CD14-positive monocyte (primary cell): ENCODE measurements at places on chromosomes 7 and 10.

GRCh38 chr7:115840702-115841101 lies 189.9 kb downstream of the TFEC start:
- no peak for DNase-seq

- no peak for DNase-seq
Observed at GRCh38 chr10:50740293-50740648, 535 bp downstream of the ASAH2B start.

GRCh38 chr7:158560386-158560785 lies 27.2 kb downstream of the PTPRN2 start:
- DNase-seq = no peak

DNA sequence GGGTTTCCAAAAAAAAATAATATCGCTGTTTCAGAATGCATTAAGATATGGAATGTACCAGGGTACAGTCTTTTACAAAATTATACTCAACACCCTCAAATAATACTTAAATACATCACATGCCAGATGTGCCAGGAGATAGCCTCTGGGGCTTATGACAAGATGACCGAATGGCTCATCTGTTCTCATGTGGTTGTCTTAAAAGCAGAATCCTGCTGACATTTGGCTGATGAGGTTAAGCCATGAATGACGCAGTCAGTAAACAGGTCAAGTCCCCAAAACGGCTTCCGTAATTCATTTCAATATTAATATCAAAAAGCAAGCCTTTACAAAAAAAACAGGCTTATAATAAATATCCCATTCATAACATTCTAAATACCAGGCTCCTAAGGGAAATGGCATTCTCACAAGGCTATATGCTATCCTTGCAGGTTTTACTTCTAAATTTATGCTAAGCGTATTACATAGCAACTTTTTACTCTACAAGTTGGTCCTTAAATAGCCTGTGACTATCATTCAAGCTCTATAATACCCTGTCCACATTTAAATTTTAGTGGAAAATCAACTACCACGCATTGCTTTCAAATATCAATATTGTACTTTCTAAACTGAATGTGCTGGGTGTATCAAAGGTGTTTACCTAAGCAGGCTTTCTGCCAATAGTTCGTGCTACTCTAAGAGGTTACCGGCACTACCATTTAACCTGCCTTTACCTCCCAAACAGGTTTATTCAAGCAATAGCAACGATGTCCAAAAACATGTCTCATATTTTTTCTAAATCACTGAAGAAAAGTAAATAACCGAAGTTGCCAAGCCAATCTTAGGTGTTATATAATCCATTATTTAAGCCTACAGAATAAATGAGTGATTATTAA lies 15.6 kb downstream of the SMURF1 start:
- DNase-seq = no peak

GRCh38 chr7:75662579-75663301 lies 76.0 kb downstream of the HIP1 start:
- DNase-seq = no peak

DNA sequence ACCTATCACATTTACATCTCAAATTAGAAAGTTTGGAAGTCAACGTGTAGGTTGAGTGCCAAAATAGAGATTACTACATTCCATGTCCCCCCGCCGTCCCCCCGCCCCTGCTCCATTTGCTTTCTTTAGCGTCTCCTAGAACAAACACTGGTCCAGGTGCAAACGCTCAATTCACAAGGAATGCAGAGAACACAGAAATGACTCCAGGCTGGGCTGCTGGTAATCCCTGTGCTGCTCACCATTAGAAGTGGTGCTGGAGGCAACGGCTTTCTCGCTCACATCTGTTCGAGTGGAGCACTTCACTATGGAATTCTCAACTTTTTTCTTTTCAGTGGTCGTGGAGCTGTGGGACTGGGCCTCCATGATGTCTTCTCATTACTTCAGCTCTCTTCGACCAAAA lies 14.1 kb downstream of the GLI3 start:
- no peak for DNase-seq

GRCh38 chr10:116800286-116800929 lies 48.9 kb upstream of the ENO4 start:
- no peak for DNase-seq

DNA sequence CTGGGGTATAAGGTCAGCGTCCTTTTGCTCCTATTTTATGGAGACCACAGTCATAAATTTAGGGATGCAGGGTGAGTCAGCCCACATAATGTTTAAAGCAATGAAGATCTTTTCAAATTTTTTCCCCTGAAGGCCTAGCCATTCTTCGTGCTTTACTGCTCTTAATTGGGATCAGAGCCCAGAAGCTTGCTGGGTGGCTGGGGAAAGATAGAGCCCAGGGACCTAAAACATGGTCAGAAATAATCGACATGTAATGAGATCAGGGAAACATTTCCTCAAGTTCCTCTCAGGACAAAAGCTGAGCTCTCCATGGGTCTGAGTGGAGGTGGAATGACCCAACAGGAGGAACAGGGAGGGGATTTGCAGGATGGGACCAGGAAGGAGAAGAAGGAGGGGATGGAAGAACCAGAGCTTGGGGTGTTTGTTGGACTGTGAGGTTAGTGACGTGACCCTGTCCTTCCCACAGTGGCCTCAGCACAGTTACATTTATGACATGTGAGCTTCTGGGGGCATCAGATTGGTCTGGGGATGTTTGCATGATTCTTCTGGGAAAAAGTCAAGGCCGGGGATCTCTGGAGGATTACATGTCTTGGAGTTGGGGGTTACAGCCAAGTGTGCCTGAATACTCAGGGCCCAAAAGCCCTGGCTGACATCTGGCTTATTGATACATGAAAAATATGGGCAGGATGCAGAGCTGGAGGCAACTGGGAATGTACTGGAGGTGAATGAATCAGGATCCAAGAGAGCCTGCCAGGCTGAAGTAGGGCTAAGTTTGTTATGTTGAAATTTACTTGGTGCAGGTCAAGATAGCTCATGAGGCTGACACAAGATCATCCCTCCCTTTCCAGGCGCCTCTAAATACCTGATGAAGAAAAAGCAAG lies 477.9 kb downstream of the RPS24 start:
- no peak for DNase-seq

GRCh38 chr7:408751-409311 lies 110.8 kb downstream of the PDGFA start:
- DNase-seq = no peak

DNA sequence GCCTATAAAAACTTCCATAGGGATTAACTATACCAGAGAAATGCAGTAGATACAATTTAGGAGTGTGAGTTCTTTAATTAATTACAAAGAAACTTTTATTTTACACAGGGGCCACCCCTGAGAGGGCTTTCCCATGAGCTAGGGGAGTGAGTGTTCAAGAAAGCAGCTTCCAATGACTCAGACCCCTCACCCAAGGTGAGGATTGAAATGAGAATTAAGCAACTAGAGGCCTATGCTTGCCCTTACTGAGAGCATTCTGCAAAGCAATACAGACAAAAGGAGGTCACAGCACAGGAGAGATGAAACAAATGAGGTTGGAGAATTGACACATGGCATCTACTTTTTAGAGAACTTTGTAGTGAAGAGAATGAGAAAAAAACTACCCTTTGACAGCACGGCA lies 301.8 kb downstream of the WDR11 start:
- no peak for DNase-seq

GRCh38 chr7:3914051-3914775 lies 613.2 kb downstream of the SDK1 start:
- DNase-seq = peak; percentile 20

- no peak for DNase-seq
Observed at GRCh38 chr7:151218170-151218569, 7.9 kb upstream of the H2BK1 start.

DNA sequence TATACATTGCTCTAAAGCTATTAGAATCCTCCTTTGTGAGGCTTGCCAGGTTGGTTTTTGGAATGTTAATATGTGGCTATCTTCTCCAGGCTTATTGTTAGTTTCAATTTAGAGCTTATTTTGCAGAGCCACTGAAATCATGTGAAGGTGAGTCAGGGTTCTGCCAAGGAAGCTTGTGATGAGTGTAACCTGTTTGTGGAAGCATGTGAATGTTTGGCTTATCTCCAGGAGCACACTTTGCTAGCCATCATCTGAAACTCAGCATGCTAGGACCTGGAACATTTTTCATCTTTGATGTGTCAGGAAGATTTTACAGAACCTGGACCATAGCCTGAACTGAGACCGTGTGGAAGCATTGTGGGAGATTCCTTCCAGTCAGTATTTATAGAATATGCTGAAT lies 197.3 kb downstream of the PPP1R9A start:
- DNase-seq = no peak

DNA sequence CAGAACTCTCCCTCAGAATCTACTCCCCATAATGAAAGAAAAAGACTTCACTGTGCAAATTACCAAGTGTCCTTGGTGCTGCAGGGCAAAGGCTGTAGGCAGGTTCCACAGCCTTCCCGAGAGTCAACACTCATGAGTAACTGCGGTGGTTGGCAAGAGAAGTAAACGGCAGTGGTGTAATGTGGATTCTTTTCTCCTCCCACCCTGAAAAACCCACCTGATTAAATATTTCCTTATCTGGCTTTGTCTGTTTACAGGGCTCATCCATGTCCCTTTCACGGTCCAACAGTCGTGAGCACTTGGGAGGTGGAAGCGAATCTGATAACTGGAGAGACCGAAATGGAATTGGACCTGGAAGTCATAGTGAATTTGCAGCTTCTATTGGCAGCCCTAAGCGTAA lies 300.9 kb downstream of the BICC1 start:
- DNase-seq = no peak

- no peak for DNase-seq
Observed at GRCh38 chr7:45898222-45898621, 9.9 kb downstream of the IGFBP1 start.

DNA sequence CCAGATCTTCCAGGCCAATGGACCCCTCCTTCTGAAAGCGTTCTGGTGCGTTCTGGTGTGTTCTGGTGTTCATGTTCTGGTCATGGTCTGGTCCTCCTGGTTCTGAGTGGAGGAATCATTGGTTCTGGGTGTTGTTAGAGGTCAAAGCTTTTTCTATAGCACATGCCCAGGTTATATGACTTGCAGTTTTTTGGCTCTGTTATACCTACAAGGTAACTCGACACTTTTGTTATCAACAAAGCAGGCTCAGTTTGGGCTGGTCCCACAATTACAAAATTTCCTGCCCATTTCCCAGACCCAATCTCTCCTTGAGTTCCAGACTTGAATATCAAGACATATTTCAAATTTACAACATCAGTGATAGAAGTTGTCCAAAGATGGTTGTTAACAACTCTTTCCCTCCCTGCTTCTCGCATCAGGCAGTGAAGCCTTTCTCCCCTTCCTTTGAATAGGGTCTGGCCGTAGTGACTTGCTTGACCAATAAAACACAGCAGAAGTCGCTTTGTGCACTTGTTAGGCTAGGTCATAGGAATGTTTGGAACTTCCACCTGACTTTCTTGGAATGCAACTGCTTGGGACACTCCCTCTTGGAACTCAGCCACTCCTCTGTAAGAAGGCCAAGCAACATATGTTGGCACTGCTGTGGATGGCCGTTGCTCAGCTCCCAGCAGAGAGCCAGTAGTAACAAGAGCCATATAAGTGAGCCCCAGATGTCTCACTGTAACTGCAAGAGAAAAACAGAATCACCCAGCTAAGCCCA lies 83.1 kb upstream of the STEAP1B start:
- no peak for DNase-seq
